Stimulated activated CD4-positive, alpha-beta T cell treated with anti-CD3 and anti-CD28 coated beads, Interleukin-1b, Interleukin-23, amount 100 ng/mL, for 1 hour (primary cell): ENCODE measurements at places on chromosomes 12 and 14.
A peak's percentile ranks its signal among the peaks of the same experiment; 100 is the strongest.

DNA sequence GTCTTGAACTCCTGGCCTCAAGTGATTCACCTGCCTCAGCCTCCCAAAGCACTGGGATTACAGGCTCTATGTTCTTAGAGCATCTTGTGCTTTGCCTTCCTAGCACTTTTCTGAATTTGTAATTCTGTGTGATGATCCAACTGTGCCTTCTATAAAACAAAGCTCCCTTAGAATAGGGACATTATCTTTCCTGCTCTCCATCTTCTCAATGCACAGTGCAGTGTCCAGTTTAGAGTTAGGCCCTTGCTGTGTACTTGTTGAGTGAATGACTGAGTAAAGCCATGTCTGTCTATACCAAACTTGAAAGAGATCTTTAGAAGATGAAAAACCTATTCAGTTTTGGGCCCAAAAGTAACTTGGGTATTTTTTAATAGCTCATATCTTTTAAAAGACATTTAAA is 5.2 kb downstream of the WDR20 start:
- DNase-seq, result no peak

GRCh38 chr14:95500201-95500681 is 16.2 kb downstream of the SYNE3 start:
- DNase-seq, result no peak

DNA sequence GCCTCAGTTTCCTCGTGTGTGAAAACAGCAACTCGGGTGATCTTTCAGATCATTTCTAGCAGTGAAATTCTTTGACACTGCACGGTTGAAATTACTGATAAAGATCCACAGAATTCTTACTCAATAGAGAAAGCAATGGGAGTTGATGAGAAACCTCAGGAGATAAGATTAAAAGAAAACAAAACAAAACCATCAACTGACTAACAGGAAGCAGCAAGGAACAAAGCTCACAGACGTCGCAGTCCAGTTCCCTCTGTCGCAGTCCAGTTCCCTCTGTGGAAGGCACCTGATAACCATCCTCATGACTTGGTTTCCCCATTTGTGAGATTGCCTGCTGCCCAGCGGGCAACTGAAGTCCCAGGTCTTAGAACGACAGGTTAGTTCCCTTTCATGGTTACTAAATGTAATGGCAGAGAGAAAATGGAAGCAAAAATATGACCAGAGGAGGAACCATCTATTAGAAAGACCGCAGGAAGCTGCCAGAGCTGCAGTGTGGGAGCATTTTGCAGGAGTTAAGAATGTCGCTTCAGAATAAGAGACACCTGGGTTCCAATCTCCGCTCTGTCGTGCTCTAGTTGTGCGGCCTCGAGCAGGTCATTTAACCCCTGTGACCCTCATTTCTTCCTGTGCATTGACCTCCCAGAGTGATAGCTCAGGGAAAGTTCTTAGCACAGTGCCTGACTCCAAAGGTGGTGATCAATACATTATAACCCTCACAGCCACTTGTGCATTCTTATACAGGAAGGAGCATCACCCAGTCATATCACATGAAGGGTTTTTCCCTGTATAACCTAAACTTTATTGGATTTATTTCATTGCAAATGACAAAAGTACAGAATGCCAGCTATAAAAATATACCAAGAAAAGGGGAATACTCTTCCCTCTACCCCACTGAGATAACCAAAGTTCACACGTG is 5.1 kb upstream of the MED13L start:
- no peak for DNase-seq

DNA sequence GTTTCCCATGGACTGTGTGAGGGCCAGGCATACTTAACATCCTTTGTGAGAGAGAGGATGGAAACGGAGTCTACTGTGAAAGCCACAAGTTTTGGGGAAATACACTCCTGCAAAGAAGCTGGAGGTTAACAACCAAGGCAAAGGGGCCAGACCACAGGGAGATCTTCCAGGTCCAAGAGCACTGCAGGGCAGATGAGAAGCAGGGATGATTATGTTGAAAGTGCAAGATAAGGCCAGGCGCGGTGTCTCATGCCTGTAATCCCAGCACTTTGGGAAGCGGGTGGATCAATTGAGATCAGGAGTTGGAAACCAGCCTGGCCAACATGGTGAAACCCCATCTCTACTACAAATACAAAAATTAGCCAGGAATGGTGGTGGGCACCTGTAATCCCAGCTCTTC is 15.1 kb downstream of the COQ6 start:
- no peak for DNase-seq

GRCh38 chr14:97538749-97539410 is 741.7 kb downstream of the VRK1 start:
- no peak for DNase-seq

DNA sequence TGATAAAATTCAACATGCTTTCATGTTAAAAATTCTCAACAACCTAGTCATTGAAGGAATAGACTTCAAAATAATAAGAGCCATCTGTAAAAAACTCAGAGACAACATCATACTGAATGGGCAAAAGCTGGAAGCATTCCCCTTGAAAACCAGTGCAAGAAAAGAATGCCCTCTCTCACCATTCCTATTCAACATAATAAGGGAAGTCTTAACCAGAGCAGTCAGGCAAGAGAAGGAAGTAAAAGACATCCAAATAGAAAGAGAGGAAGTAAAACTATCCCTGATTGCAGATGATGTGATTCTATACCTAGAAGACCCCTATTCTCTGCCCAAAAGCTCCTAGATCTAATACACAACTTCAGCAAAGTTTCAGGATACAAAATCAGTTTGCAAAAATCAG is 52.9 kb downstream of the APOBEC1 start:
- no peak for DNase-seq

DNA sequence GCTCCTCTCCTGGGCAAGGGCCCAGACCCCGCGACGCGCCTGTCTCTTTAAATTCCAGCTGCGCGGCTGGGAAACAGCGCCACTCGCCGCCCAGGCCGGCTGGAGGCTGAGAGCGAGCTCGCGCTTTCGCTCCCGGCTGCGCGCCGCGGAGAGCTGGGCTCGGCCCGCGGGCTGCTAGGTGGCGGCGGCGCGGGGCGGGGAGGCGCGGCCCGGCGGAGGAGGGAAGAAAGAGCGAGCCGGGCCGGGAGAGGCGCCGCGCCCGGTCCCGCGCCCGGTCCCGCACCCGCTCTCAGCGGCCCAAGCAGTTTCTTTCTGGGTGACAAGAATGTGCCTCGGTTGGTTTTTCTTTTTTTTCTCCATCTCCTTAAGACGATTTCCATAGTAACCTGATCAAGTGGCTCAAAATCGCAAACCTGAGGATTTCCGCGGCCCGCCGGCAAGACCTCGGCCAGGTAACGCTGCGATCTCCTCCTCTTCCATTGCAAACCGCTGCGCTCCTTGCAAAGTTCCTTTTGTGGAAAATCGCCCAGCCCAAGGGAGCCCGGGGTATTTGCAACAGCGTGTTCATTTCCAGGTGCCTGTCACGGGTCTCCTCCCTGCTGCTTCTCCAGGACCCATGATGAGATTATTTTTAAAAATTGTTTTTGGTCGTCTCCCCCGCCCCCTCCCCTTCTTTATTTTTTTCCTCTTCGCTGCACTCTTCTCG is 259.5 kb upstream of the E2F7 start:
- DNase-seq, result no peak

DNA sequence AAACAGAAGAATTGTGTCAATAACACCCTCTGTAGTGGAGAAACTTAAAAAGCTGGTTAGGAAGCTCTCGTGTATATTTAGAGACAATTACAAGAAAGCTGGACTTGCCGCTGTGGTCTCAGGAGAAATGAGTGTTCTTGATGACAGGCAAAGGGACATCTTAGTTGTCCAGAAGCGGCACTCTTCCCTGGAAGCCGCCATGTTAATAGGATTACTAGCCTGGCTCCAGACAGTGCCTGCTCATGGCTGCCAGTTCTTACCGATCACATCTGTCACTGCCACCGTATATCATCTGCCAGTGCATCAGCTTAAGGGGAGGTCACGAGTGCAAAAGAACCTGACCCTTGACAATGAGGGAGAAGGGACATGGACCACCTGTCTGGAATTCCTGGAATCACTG is 48.9 kb downstream of the C14orf132 start:
- DNase-seq, result no peak

GRCh38 chr12:109428037-109428629 is 49.0 kb downstream of the KCTD10 start:
- peak; percentile 64 for DNase-seq

DNA sequence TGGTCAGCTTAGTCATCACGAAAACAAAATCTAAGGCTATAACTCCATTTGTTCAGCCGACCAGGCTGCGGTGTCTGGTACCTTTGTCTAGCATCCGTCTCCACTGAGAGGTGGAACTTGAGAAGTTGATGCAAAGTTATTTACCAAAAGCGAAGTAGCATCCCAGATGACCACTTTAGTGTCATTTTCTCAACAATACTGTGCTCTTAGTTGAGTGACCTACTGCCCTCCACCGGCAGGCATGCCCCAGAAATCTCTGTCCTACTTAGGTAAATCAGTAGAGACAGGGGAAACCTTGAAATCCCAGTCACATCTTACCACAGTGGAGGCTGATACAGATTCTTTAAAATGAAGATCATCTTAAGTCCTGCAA is 1.3 kb upstream of the ST8SIA1 start:
- DNase-seq, result no peak

- DNase-seq, result no peak
Observed at GRCh38 chr12:74889563-74890236, 319.9 kb downstream of the KCNC2 start.

DNA sequence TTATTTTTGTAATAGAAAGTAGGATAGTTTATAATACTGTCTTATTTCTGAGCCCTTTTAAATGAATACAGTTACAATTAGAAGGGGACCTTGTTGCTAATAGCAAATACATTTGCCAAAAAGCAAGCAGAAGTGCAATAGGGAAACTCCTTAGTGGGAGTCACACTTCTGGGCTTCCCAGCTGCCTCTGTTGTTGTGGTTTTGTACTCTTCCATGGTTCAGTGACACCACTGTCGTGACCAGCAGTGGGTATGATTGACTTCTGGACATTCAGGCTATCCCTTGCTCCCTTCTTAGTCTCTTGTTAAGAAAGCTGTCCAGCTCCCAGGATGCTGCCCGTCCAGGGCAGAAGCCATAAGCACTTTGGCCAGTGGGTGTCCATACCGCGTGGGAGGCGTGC is 22.6 kb downstream of the TCTN1 start:
- no peak for DNase-seq

DNA sequence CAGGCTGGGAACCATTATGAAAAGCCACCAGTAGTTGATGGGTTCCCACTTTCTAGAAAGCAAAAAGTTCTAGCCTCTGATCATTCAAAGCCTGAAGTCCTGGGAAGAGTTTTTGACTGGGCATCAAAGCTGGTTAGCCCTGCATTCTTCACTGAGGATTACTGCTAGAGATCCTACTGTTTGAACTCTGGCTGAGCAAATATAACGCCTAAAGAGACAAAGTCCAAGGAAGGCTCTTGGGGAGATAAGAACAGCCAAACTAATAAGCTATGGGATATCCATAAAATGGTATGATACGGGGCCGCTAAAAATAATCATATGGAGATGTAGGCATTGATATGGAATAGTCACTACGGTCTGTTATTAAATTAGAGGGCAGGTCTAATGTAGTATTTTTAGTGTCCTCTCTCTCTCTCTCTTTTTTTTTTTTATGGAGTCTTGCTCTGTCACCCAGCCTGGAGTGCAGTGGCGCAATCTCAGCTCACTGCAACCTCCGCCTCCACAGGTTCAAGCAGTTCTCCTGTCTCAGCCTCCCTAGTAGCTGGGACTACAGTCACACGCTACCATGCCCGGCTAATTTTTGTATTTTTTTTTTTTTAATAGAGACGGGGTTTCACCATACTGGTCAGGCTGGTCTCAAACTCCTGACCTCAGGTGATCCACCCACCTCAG is 35.5 kb downstream of the PLXNC1 start:
- DNase-seq, result no peak

- no peak for DNase-seq
Observed at GRCh38 chr14:99192028-99192621, 79.9 kb downstream of the BCL11B start.

- no peak for DNase-seq
Observed at GRCh38 chr14:67919259-67920032, 99.9 kb downstream of the RAD51B start.

DNA sequence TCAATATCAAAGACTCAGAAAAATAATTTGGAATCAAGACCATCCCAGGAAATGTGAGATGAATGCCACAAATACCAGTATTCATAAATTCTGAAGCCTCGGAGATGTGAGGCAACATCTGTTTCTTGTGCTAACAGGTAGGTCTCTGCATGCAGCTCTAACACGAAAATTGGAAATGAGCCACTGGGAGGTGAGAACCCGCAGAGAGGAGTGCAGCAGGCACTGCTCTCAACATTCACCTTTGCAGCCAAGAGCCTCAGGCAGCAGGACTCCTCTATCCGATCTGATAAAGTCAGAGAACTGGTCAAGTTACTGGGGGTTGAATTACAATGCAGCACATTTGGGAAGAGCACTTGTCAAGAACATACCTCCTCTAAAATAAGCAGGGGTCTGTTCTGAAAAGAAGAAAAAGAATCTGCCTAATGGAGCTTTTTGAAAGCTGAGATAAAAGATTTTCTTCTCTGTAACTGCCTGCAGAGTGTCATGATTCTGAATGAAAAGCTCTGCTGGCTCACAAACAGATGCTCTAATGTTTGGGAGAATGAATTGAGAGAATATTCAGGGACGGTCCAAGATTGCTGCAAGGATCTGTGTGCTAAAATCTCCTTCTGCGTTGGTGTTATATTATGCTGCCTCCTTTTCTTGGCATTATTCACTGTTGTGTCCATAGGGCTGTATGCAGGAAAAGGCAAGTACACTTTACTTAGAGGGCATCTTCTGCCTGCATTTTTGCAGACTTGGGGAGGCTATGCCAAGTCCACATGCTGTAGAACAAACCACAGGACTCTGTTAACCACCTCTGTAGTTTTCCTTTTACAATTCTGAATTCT is 209.6 kb upstream of the KRR1 start:
- no peak for DNase-seq

GRCh38 chr14:64220466-64220865 is 73.7 kb downstream of the ESR2 start:
- DNase-seq, result no peak

GRCh38 chr12:86729739-86730138 is 473.5 kb upstream of the MGAT4C start:
- no peak for DNase-seq

- DNase-seq, result no peak
Observed at GRCh38 chr12:45273717-45274271, 57.9 kb downstream of the ANO6 start.
